Right cardiac atrium (tissue), 5 donors: ENCODE measurements at places on chromosomes 11 and 22.
A peak's percentile ranks its signal among the peaks of the same experiment; 100 is the strongest.

GRCh38 chr11:68843052-68843561 is 1.4 kb upstream of the CPT1A start:
- no peak for DNase-seq

GRCh38 chr11:11532574-11532973 is 89.2 kb downstream of the GALNT18 start:
- no peak for DNase-seq

DNA sequence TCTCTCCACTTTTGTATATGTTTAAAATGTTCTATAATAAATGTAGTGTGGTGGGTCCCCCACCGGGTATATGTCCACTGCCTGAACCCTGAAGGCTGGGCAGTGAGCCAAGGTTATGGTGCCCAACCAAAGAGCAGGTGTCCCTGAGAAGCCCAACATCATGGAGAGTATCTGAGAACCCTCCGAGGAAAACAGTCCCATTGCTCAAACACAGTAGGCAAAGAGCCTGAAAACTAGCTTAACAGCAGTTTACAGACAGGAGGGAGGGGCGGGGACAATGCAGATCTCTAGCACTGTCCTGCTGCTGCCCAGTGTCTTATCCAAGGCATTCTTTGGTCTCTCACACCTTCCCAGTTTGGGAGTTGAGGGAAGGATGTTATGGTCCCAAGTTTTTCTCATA is 91.0 kb downstream of the TMPRSS5 start:
- DNase-seq: no peak

DNA sequence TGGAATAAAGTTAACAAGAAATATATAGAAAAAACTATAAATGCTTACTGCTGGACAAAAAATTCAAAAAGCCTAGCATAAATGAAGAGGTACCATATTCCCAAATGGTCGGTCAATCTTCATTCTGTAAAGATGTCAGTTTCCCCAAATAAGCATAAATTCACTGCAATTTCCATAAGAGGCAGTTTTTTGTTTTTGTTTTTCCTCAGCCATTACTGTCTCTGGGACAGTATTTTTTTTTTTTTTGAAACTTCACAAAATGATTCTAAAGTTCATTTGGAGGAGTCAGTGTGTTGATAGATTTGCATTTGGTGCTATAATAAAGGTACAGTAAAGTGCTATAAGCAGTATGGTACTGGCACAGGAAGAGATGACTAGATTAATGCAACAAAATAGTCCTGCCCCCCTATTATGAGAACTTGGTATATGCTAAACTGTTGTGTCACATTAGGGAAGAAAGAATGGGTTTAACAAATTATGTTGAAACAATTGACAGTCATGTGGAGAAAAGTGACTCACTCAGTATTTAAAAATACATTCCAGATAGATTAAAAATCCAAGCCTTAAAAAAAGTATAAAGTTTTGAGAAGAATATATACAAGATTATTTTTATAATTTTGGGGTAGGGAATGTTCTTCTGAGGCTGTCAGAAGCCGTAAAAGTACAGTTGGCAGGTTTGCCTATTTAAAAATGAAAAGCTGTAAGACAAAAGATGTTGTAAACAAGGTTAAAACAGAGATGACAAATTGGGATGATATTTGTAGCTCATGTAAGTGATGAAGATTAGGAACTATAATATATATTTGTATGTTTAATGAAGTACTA is 2.6 kb upstream of the FTH1 start:
- no peak for DNase-seq

DNA sequence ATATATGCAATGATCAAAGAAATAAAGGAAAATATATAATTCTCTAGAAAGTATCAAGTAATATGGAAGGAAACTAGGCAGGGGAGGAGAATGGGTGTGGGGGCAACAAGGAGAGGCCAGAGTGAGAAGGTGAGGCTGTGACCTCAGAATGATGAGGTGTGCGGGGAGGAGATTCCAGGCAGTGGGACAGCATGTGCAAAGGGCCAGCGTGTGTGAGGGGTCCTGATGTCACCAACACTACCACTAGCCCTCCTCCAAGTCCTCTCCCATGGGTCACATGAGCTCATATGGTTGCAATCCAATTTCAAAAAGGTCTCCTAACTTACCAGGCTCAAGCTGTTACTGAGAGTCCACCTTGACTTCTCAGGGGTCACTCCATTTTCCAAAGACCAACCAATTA is 463.9 kb downstream of the MN1 start:
- no peak for DNase-seq

GRCh38 chr11:44736791-44737190 is 10.0 kb downstream of the TSPAN18 start:
- DNase-seq: no peak

DNA sequence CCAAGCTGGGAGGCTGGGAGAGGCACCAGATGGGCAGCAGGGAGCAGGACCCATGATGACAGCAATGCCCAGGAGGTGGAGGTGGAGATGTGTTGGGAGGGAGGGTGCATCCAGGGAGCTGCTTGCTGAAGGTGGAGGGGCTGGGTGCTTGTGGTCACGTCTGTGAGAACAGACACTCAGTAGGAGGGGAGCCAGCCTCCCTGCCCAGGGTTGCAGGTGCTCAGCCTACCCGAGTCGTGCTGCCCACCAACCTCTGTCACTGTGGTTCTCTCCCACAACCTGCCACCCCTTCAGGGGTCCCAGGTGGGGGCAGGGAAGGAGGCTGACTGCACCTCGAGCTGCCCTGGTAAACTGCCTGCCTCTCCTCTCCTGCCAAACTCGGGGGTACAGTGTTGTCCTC is 5.5 kb downstream of the PRDX5 start:
- DNase-seq: peak; percentile 42
